NCI-H774 (cell line): ENCODE measurements at places on chromosomes 16 and 17.
A peak's percentile ranks its signal among the peaks of the same experiment; 100 is the strongest.

DNA sequence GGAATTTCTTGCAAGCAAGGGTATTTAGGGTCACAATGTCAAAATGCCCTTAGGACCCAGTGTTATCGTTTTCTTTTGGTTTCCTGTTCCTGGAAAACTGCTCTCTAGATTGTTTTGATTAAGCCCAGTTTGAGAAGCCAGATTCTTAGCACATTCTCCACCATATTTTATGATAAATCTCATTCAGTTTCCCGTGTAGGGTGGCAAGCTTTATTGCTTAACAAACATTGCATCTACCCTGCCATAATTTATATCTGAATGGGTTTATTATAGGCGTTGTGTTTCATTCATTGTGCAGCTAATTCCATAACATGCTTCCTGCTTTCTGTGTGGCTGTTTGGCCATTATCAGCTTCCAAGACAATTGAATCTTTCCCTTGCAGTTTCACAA is 389.1 kb upstream of the DYNLRB2 start:
- DNase-seq = no peak

DNA sequence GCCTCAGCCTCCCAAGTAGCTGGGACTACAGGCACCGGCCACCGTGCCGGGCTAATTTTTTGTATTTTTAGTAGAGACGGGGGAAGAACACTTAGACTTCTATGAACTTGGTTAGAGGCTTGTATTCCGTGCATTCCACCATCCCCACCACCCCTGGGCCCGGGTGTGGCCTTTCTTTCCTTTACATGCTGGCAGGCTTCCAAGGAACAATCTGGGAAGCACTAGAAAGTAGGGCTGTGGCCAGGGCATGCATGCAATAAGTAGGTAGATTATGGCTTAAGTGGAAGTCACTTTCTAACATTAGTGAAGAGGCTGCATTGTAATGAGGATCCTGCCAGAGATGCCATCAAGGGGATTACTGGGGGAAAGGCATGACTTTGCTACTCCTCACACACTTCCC is 171.6 kb downstream of the SHISA6 start:
- no peak for DNase-seq

GRCh38 chr17:66373079-66373478 is 70.7 kb downstream of the PRKCA start:
- DNase-seq = no peak

- DNase-seq = no peak
These were observed 157.9 kb downstream of the IRX3 start for GRCh38 chr16:54128629-54129234.

DNA sequence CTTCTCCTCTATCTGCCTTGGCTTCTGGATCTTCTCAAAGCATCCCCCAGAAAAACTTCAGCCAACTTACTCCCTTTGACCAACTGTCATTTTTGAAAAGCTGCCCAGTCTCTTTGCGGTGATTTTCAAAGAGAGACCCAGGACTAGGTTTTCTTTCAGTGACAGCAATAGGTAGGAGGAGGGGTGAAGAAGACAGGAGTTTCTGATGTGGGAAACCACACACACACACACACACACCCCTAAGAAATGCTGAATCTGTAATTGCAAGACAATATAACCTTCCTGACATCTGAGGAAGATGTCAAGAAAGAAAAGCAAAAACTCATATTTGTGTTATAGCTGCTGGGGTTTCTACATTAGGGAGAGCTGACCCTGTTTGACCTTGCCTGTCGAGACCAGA is 5.2 kb downstream of the FAM20A start:
- no peak for DNase-seq

- DNase-seq = no peak
These were observed 219.9 kb upstream of the CIBAR2 start for GRCh38 chr16:85332175-85332574.

- DNase-seq = no peak
These were observed 15.5 kb downstream of the CDH1 start for GRCh38 chr16:68752602-68753001.

GRCh38 chr17:297758-298157 is 54.8 kb downstream of the RPH3AL start:
- no peak for DNase-seq

DNA sequence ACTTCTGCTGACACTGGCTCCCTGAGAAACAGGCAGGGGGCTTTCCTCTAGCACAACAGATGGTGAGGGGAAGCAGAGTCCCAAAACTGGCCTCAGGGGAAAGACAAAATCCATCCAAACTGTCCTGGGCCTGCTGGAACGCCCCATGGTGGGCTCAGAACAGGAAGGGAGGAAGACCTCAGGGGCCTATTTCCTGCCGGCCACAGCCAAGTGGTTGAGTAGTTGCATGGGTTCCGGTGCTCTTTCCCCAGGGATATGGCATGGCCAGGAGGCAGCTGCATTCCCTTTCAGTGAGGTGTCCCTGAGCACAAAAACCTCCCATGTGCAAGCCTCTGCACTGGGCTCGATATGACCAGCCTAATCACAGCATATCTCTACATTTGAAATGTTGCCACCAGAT is 303.0 kb upstream of the IRX5 start:
- DNase-seq = no peak

DNA sequence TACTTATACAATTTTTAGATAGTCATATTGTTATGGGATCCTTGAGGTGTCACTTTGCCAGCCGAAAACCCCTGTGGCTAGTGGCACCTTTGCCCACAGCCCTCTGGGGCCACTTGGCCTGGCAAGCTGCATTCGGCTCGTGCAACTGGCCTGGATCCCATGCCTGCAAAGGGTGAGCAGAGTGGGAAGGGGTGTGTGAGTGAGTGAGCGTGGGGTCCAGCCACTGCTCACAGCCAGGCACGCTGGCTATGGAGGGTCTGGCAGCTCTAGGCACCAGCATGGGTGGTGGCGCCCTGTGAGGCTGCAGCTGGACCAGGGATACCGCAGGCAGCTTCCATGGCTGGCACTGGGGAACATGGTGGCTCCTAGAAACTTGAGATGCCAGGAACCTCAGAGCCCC is 49.0 kb downstream of the ESRP2 start:
- DNase-seq = no peak

- DNase-seq = no peak
These were observed at the start of gene XYLT1 for GRCh38 chr16:17470908-17471718. XYLT1 (minus strand) TSS chr16:17470960; CDS start chr16:17470796, 164 bp downstream.

DNA sequence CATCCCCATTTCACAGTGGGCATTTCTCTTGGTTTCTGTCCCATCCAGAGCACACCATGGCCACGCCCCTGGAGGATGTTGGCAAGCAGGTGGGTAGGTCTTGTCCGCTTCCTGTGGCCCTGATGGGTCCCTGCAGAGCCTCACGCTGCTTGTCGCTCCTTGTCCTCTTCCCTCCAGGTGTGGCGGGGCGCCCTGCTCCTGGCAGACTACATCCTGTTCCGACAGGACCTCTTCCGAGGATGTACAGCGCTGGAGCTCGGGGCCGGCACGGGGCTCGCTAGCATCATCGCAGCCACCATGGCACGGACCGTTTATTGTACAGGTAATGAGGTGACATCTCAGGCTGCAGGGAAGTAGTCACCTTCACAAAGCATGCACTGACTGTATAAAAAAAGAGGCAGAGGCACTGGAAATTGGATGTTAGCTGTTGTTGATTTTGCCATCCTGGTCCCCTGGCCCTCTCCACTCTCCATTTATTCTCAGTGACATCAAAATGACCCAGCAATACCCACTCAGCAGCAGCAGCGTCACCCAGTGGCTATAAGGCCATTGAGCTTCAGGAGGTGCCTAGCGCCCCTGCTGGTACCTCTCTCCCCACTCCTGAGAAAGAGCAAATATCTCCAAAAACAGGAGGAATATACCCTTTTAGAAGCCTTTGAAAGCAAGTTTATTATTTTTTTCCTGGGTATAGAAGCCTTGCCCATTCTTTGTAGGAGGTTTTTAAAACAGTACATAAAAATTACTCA is 13.7 kb downstream of the METTL22 start:
- no peak for DNase-seq

- peak; percentile 23 for DNase-seq
These were observed 709 bp upstream of the ENO3 start for GRCh38 chr17:4950075-4950745.

- peak; percentile 15 for DNase-seq
These were observed 1.5 kb upstream of the MARF1 start for GRCh38 chr16:15644267-15644961.

- DNase-seq = no peak
These were observed 56.3 kb upstream of the CDH11 start for GRCh38 chr16:65178151-65178550.

GRCh38 chr17:49779739-49780231 is 8.7 kb upstream of the KAT7 start:
- DNase-seq = no peak

- no peak for DNase-seq
These were observed 44.6 kb downstream of the STH start for GRCh38 chr17:46043606-46044005.

GRCh38 chr16:59088431-59088830 is 354.3 kb upstream of the GOT2 start:
- no peak for DNase-seq

DNA sequence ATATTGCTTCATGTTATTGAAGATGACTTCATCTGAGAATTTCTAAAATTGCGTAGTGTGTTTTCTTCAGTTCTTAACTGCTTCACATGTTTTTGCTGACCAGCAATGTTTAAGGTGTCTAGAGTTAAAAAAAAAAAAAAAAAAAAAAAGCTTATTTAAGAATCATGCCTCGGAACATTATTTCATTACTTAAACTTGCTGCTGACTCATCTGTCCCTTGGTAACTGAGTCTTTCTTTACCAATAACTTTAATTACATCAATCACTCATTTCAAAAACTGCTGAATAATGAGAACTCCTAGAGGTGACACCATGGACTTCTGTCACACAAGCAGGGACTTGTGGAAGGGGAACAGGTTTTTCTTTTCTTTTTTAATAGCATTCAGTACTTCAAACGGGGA is 16.2 kb downstream of the IRX5 start:
- DNase-seq = no peak

DNA sequence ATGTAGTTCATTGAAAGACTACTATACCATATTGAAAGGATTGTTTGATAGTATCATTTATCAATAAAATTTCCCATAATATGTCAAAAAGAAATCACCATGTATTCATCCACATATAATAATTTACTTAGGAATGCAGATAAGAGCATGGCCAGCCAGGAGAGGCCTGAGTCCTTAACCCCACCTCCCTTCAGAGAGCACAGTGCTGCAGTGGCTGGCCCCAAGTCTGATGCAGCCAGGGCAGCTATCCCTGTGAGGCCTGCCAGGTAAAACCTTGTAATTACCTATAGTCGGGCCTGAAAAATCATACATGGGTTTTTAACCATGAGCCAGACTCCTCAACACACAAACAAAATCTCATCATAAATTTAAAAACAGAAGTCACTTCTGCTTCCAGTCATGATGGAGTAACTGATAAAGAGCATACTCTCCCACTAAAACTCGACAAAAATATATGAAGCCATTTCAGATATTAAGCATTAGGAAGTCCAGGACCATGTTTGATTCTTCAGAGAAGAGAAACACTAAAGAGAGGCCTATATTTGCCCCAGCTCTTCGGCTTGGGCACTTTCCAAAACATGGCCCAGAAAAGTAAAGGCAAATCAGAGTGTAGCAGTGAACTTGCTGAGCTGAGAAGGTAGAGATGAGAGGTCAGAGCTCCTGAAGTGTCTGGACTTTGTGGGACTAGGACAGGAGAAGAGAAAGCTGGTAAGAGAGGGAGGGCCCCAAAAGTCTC is 40.9 kb upstream of the CCNF start:
- DNase-seq = no peak

- DNase-seq = no peak
These were observed 18.2 kb upstream of the RBFOX3 start for GRCh38 chr17:79628861-79629547.

GRCh38 chr16:997440-998051 is 16.0 kb downstream of the SOX8 start:
- no peak for DNase-seq
